ENCODE measurements at places on chromosomes 2 and 18. TPM values are rescaled to one million over a fixed set of nuclear protein-coding genes. Genes with fewer than 3 reads are reported as not detected.

DNA sequence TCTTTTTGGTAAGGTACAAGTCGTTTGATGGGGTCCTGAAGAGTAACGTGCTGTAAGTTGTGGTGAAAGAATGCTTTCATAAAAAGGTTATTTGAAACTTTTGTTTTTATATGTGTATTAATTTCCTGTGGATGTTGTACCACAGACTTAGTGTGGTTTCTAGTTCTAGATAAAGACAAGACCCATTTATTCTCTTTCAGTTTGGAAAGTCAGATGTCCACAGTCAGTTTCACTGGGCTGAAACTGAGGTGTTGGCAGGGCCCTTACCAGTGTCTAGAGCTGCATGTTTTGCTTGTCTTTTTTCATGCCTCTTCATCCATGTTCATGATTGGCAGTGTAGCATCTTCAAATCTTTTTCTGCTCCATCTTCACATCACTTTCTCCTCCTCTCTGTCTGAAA, 22.1 kb upstream of the DOCK10 start:
- no peak for DNase-seq

- no peak for DNase-seq
These were observed 46.3 kb downstream of the RTN4 start for GRCh38 chr2:55003706-55004639.

- no peak for DNase-seq
These were observed 61.0 kb downstream of the NCAPH start for GRCh38 chr2:96396602-96397001.

DNA sequence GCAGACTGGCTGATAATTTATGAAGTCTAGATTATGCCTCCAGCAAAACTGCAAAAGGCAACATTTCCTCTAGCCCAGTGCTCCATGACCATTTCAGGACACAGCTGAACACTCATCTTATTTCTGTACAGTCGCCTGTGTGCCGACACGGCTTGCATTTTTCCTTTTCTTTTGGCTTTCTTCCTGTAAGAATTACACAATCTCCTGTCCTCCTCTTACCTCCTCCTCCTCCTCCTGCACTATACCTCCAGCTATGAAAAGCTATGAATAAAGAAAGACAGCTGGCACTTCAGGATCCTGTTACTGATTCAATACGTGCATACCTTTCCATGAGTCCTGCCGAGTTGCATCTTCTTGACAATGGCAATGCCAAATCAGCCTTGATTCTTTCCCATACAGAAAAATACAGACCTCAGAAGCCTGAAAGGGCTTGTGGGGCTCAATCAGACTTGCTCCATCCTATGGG, 32.2 kb upstream of the TRIB2 start:
- no peak for DNase-seq

DNA sequence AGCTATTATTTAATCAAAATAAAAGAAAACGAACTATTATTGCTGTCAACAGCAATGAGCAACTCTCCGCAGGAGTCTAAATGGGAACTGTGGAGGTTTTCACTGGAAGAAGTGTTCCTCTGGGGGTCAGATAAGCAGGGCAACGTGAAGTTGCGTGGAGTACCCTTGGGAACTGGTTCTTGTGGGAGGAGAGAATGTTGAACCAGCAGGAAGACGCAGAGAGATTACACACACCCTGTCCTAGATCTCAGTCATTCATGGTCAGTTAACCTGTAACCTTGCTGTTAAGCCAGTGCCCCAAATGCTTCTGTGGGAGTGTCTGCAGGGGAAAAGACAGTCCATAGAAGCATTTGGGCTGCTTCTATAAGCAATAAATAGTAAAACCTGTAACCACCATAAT, 20.4 kb upstream of the CABLES1 start:
- DNase-seq = no peak

DNA sequence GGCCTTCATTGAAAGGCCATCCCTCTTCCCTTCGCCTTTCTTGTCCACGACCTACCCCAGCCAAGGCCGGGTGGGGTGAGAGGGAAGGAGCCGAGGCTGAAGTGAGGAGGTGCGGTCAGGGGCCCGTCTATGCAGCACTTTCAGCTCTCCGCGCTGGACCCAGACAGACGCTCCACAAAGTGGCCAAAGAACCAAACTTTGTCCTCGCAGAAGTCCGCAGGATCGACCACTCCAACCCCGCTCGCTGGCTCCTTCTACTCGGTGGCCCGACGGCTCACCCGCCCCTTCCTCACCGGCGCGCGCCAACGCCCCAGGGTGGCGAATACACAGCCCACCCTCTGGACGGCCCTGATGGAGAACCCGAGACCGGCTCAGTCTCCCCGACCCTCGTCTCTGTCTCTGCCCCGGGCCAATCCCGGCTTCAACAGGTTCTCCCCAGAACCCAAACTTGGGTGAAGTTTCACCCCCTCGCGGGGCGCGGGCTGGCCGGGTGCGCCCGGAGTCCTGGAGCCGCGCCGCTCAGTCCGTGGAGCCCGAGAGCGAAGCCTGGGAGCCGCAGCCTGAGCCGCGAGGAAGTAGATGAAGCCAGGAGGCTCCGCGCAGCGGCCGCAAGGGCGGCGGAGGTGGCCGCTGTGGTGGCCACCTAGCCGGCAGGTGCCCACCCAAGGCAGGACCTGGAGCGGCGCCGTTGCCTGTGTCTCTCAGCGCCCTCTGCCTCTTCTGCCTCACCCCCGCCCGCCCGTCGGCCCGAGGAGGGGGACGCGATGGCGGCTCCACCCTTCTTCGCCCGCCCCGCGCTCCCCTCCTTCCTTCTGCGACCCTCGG, 26.7 kb upstream of the ALPP start:
- DNase-seq = no peak

GRCh38 chr2:199818754-199819153, 32.2 kb downstream of the FTCDNL1 start:
- DNase-seq = no peak

DNA sequence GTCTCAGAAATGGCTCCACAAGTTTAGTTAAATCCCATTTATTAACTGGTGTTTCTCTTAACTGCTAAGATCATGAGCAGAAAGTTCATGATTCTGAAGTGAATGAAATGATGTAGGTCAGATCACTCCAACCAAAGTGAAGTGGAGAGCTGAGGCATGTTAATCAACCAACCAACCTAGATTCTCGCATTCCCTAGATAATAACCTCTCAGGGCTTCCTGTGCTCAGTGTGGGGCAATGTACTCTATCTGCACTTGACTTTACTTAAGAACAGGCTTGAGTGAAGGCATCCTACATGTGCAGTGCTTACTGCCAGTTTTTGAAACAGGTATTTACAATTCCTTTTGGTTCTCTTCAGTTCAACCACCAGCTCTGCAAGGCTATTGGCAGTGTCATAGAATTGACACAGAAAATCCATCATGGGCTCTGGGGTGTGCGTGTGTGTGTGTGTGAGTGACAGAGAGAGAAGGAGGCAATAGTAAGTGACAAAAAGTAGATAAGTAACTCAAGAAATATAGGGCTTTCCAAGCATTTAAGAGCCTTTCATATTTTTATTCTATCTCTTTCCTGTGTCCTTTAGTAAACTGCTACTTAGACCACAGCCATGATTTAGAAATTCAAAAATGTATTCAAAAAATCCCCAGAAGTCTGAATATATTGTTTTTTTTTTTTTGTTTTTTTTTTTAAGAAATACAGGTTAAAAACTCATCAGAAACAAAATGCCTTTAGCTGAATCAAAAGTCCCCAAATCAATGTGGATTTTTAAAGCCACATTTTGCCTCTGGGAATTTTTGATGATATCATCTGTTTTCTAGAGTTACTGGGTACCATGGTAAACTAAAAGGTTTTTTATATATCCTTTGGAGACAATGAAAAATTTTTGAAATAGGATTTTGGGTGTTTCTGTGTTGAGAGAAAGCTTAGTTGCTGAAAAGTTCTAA, 28.6 kb downstream of the DOCK10 start:
- no peak for DNase-seq

Gene TUBA3E
- total RNA-seq = 4.6 TPM

Gene UGT1A4
- not detected for total RNA-seq

Gene ANKRD36C
- total RNA-seq = 5.5 TPM

Gene RGPD4
- not detected for total RNA-seq

Measured in heart left ventricle (tissue), 16 donors.